NCI-H524 treated with DMSO at 0.1 percent for 48 hours (cell line): ENCODE measurements at places on chromosomes 4 and X.

DNA sequence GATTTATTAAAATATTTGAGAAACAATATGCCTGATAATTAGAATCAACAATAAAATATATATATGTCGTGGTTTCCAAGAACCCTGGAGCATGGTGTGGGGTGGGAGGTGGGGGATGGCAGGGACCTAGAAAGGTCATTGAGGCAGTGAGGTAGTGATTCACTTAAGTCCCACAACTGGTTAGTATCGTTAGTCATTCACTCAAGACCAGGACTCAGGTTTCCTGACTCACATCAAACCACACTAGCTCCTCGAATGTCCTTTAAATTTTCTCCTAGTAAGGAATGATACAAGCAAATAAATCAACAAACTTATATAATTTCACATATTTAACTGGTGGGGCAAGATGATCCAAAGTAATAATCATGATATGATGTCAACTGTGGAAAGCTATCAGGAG lies 158.8 kb upstream of the AADAT start:
- no peak for DNase-seq

DNA sequence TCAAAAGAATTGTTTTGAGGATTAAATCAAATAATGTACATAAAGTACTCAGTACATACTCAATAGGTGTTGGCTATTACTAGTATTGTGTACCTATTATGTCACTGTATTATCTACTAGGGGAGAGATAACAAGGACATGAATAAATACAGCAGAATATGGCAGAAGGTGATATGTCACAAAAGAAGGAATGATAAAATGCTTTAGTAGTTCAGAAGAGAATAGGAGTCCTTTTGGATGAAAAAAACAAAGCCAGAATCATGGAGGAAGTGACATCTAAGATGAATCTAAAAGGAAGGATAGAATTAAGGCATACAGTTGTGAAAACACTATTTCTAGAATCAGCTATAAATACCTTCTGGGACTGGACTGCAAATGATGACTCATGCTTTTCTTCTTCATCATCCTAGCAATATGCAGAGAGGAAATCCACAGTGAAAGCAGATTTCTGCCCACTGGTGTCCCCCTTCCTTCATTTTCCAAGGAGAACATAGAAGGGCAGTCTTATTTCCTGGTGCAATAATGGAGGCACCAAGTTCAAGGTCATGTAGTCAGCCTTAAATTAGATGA lies 98.7 kb downstream of the GLUD2 start:
- DNase-seq: no peak

DNA sequence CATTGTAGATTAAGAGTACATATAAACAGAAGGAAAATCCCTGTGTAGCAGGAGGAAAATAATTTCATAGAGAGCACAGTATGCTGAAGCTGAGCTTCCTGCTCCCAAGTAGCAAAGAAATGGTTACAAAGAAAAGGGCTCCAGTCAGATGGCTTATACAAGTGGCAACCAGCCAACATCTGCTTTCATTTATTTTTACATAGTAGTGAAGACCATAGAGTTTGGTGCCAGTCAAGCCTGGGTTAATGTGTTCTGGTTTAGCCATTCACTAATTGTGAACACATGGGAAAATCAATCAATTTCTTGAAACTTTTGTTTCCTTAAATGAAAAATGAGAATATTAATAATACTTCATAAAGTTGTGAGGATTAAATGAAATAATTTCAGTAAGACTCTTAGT lies 111.3 kb upstream of the ELOVL6 start:
- DNase-seq: no peak

DNA sequence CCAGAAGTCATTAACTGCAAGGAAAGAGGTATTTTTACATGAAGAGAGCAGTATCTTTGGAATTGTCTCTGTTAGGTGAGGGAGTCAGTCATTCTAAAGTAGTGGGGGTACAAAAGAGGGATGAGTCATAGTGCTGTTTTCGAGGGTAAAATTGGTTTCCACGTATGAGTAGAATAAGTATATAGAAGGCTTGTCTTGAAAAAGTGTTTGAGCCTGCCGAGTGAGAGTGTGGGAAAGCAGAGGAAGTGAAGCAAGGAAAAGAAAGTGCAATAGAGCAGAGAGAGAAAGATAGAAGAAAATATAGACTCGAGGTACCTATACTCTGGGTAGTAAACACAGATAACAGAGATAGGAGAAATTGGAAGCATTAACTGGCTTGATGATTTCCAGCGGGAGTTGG lies 696.4 kb downstream of the DMD start:
- no peak for DNase-seq

GRCh38 chr4:101977076-101977475 lies 186.5 kb downstream of the BANK1 start:
- DNase-seq: no peak

DNA sequence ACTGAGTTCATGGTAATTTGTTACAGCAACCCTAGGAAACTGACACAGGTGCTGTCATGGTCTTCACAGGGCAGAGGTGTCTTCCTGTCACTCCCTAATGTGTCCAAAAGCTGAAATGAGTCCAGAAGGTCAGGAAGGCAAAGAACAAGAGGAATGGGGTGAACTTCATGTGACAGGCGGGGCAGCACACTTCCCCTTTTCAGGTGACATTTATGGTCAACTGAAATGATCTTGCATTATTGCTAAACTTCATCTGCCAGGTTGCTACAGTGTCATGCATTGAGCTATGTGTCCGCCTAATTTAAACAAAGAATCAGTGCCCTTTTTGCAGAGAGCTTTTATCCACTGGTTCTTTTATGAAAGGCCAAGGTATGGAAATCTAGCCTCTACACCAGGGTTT lies 15.9 kb upstream of the CCDC149 start:
- no peak for DNase-seq

DNA sequence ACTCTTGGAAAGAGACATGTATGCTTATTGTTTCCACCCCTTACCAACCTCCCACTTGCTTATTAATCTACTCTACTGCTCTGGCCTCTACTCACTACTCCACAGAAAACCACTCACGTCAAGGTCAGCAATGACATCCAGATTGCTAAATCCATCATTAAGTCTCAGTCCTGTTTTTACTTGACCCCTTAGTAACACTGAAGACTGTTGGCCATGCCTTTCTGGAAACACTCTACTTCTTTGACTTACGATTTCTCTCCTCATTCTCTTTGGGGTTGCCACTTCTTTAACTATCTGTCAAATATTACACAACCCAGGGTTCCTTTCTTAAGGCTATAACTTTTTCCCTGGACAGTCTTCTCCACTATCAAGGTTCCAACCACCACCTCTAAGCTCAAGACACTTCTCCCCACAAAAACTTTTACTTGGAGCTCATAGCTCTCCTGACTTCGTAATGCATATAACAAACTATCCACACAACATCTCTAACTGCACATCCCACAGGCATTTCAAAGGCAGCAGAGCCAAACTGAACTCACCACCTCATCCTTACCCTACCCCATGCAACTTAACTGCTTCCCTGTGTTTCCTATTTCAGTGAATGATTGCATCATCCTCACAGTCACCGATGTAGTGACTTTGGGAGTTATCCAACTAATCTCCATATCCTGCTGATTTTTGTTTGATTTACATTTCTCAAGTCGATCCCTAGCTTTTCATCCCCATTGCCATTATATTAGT lies 15.8 kb upstream of the MAGEA4 start:
- no peak for DNase-seq

GRCh38 chr4:94722748-94723147 lies 35.0 kb upstream of the BMPR1B start:
- no peak for DNase-seq

- DNase-seq: peak; percentile 18
Observed at GRCh38 chr4:147160908-147161513, 215.3 kb upstream of the TTC29 start.

GRCh38 chr4:157994863-157995262 lies 178.0 kb downstream of the GASK1B start:
- DNase-seq: no peak

DNA sequence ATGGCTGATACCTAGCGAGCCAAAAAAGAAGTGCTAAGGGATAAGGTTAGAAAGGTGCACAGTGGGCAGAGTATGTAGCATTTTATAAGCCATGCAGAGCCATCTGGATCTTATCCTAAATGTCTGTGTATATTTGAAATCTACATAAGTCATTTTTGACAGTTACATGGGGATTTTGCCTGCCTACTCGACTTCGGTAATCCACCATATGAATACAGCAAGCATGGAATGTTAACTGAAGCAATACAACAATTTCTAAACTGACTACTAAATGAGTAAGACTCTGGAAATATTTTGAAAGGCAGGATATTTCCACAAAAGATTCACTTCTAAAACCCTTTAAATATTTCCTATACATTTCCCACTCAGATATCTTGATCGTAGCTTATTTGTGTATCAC lies 122.5 kb downstream of the KCNIP4 start:
- no peak for DNase-seq

GRCh38 chr4:65510976-65511375 lies 159.3 kb downstream of the EPHA5 start:
- DNase-seq: no peak

- DNase-seq: peak; percentile 11
Observed at GRCh38 chr4:109302361-109303139, at the start of gene COL25A1. Gene COL25A1 (minus strand): TSS chr4:109302658.

GRCh38 chr4:40934676-40935075 lies 184.9 kb downstream of the NSUN7 start:
- DNase-seq: no peak
